Right lobe of liver (tissue), 6 donors: ENCODE measurements at places on chromosomes 3 and 15. TPM values are rescaled to one million over a fixed set of nuclear protein-coding genes. Genes with fewer than 3 reads are reported as not detected.

Gene ZIC1
- 1.1 TPM for total RNA-seq

Gene CNTN3
- 4.3 TPM for total RNA-seq

Gene LRRC3B
- total RNA-seq: not detected

Gene PCSK6
- 207 TPM for total RNA-seq

Gene CIP2A
- 0.46 TPM for total RNA-seq

Gene CXCR6
- 0.64 TPM for total RNA-seq
